Karpas-422 (cell line): ENCODE measurements at places on chromosomes 1 and 21. TPM values are rescaled to one million over a fixed set of nuclear protein-coding genes. Genes with fewer than 3 reads are reported as not detected.

- H3K4me3 ChIP-seq = no peak overlapping the region
- no peaks in the 10 kb centered on the region for H3K36me3 ChIP-seq
- H3K4me1 ChIP-seq = peaks cover 33% of the 10 kb centered on the region
- H3K27me3 ChIP-seq = no peaks in the 10 kb centered on the region
- no peak overlapping the region for H3K27ac ChIP-seq
Measured at GRCh38 chr1:225442123-225442505, 14.3 kb upstream of the LBR start.

Gene SMIM34
- total RNA-seq = not detected in 2 replicates

- H3K4me3 ChIP-seq = peak overlapping the region; percentile 84; the same call in 1 of the 2 replicates
- H3K4me1 ChIP-seq = peaks cover 46% of the 10 kb centered on the region
- H3K36me3 ChIP-seq = peaks cover 34% of the 10 kb centered on the region; the same call in 1 of the 2 replicates
- H3K27ac ChIP-seq = no peak overlapping the region; the same call in 1 of the 2 replicates
- no peaks in the 10 kb centered on the region for H3K27me3 ChIP-seq
Measured at GRCh38 chr1:53324728-53325297, 3.1 kb downstream of the LRP8 start.

- DNase-seq = no peak
- peaks cover 76% of the 10 kb centered on the region for H3K4me1 ChIP-seq
- H3K4me3 ChIP-seq = 0 out of 2 replicates have a peak overlapping the region, but pooled peaks have one; percentile 17
Measured at GRCh38 chr1:40847023-40847745, 15.0 kb downstream of the CITED4 start.

Gene MCOLN3
- not detected in 2 replicates for total RNA-seq

Gene PCP4L1
- total RNA-seq = 0.14 TPM in 1 of 2 replicates, not detected in the other

DNA sequence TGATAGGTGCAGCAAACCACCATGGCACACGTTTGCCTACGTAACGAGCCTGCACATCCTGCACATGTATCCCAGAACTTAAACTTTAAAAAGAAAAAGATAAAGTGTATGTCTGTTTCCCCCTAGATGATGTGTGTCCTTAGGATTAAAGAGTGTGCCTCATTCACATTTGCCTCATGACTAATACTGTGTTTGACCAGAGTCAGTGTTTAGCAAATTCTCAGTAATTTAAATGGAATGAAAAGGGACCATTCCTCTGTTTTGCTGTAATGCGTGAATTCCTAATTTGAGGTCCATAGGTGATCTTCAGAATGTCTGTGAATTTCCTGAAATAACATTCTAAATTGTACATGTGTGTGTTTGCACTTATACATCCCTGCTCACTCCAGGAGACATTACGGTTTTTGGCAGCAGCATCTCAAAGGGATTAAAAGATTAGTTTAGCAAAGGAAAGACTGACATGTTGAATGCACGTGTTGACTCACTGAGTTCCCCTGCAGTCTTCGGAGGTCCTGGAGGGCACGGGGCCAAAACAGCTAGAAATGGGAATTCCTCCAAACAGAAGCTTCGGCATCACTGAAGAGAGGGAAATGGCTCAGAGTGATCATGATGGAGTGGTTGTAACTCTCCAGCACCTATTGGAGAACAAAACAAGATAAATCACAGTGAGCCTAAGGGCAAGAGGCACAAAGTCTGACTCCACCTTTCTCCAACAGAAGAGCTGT, 19.1 kb upstream of the SLC35F3 start:
- no peak overlapping the region for H3K27ac ChIP-seq
- H3K36me3 ChIP-seq = no peaks in the 10 kb centered on the region
- H3K4me1 ChIP-seq = no peaks in the 10 kb centered on the region
- no peak overlapping the region for H3K4me3 ChIP-seq
- DNase-seq = no peak

DNA sequence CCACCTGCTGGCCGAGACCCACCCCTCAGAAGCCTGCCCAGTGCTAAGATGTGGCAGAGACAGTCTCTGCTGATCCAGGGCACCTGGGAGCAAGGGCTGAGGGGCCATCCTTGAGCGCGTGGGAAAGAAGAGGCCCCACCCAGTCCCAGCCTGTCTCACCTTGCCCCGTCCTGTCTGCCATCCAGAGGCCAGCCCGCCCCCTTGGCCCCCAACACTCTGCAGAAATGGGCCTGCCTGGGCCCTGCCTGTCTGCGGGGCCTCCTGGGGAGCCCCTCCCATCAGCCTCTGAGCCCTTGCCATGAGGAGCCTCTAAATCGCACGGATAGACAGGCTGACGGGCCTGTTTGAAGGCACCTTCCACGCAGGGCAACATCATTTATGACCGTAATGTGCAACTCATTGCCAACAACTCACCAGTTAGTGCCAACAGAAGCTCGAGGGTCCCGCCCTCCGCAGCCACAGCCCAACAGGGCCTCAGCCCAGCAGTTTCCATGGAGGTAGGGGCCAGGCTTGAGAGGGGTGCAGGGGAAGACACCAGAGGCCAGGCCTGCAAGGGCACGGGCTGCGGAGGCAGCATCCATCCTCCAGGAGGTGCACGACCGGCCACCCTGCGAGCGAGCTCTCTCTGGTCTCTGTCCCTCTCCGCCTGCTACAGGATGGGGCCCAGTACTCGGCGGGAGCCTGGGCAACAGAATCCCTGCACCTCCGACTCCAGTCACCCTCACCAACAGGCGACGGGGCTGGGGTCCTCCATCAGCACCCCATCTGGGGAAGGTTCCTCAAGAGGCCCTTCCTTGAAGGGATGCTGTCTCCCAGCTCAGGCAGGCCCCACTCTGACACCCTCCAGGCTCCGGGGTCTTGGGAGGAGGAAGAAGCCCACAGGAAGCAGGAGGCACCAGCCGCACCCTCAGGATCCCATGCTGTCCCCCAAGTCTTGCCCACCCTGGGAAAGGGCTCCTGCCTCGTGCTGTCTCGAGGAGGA, 78.0 kb downstream of the MEGF6 start:
- no peak overlapping the region for H3K27ac ChIP-seq
- no peak for DNase-seq
- no peaks in the 10 kb centered on the region for H3K27me3 ChIP-seq
- H3K4me1 ChIP-seq = peaks cover 3% of the 10 kb centered on the region; the same call in 1 of the 2 replicates
- no peaks in the 10 kb centered on the region for H3K36me3 ChIP-seq

Gene DPM3
- total RNA-seq = 22.2 and 33.2 TPM in 2 replicates

- peaks cover 39% of the 10 kb centered on the region for H3K4me1 ChIP-seq
- no peaks in the 10 kb centered on the region for H3K27me3 ChIP-seq
- H3K4me3 ChIP-seq = no peak overlapping the region
- H3K27ac ChIP-seq = no peak overlapping the region
Measured at GRCh38 chr1:15950763-15951295, 25.1 kb downstream of the ZBTB17 start.

- no peaks in the 10 kb centered on the region for H3K4me1 ChIP-seq
- no peak overlapping the region for H3K27ac ChIP-seq
- H3K36me3 ChIP-seq = no peaks in the 10 kb centered on the region
- DNase-seq = no peak
- no peak overlapping the region for H3K4me3 ChIP-seq
- no peaks in the 10 kb centered on the region for H3K27me3 ChIP-seq
Measured at GRCh38 chr1:209985002-209985401, 47.0 kb downstream of the SYT14 start.

- peaks cover 28% of the 10 kb centered on the region for H3K36me3 ChIP-seq
- H3K4me3 ChIP-seq = no peak overlapping the region
- H3K27ac ChIP-seq = no peak overlapping the region
- no peak for DNase-seq
- no peaks in the 10 kb centered on the region for H3K27me3 ChIP-seq
Measured at GRCh38 chr1:154714638-154715037, 106.7 kb upstream of the ADAR start.

Gene S100A2
- total RNA-seq = not detected in 2 replicates

- H3K4me1 ChIP-seq = no peaks in the 10 kb centered on the region
- H3K27me3 ChIP-seq = no peaks in the 10 kb centered on the region
- DNase-seq = peak; percentile 29
- no peak overlapping the region for H3K4me3 ChIP-seq
Measured at GRCh38 chr1:244341455-244342450, 110.0 kb downstream of the ADSS2 start.

GRCh38 chr1:196400478-196401451, 207.5 kb downstream of the KCNT2 start:
- H3K4me3 ChIP-seq = no peak overlapping the region
- no peak for DNase-seq
- H3K27ac ChIP-seq = no peak overlapping the region
- H3K27me3 ChIP-seq = no peaks in the 10 kb centered on the region
- H3K36me3 ChIP-seq = no peaks in the 10 kb centered on the region
- H3K4me1 ChIP-seq = no peaks in the 10 kb centered on the region

Gene SERTAD4
- total RNA-seq = not detected in 2 replicates

DNA sequence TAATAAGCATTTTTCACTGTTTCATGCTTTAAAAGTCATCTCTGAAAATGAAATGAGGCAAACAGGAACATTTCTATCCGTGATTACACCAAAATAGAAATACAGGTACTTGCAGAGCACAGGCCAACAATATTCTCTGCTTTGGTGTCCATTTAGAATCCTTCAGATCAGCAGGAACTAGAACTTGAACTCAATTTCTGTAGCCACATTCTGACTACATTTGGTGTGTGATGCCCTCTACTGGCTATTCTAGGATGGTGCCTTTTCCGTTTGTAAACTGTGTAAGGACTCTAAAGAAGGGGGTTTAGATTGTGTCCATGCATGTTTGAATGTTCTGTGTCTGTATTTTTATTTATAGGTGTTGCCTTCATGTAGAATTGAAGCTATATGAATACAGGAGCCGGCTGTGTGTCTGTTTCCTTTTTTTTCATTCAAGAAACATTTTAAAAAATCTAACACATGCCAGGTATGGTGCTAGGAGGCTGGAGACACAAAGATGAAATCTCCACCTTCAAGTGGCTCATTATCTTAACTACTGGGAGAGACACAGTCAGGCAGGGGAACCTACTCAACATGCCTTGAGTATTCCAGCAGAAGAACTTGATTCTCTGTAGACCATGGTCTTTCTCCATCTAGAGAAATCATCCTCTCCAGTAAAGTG, 7.6 kb upstream of the ZNF326 start:
- peak; percentile 91 for DNase-seq
- H3K36me3 ChIP-seq = no peaks in the 10 kb centered on the region
- H3K27ac ChIP-seq = no peak overlapping the region
- H3K4me1 ChIP-seq = peaks cover 28% of the 10 kb centered on the region
- H3K4me3 ChIP-seq = no peak overlapping the region
- H3K27me3 ChIP-seq = no peaks in the 10 kb centered on the region

Gene RNU1-3
- under 0.01 TPM in 2 replicates for total RNA-seq

GRCh38 chr21:45794027-45794426, 150.5 kb downstream of the PCBP3 start:
- no peak overlapping the region for H3K4me3 ChIP-seq
- H3K27me3 ChIP-seq = no peaks in the 10 kb centered on the region
- no peaks in the 10 kb centered on the region for H3K36me3 ChIP-seq
- no peak for DNase-seq
- no peak overlapping the region for H3K27ac ChIP-seq

GRCh38 chr1:213291526-213291925, 240.5 kb downstream of the RPS6KC1 start:
- H3K27ac ChIP-seq = no peak overlapping the region
- H3K4me3 ChIP-seq = no peak overlapping the region
- H3K4me1 ChIP-seq = no peaks in the 10 kb centered on the region
- no peaks in the 10 kb centered on the region for H3K36me3 ChIP-seq
- no peaks in the 10 kb centered on the region for H3K27me3 ChIP-seq

Gene KLHL17
- 13.9 and 21.2 TPM in 2 replicates for total RNA-seq
